Lower leg skin (tissue), 4 donors: ENCODE measurements at places on chromosomes 2 and 18.

- DNase-seq, result no peak
These were observed 242.0 kb downstream of the DPP10 start for GRCh38 chr2:114684403-114684802.

DNA sequence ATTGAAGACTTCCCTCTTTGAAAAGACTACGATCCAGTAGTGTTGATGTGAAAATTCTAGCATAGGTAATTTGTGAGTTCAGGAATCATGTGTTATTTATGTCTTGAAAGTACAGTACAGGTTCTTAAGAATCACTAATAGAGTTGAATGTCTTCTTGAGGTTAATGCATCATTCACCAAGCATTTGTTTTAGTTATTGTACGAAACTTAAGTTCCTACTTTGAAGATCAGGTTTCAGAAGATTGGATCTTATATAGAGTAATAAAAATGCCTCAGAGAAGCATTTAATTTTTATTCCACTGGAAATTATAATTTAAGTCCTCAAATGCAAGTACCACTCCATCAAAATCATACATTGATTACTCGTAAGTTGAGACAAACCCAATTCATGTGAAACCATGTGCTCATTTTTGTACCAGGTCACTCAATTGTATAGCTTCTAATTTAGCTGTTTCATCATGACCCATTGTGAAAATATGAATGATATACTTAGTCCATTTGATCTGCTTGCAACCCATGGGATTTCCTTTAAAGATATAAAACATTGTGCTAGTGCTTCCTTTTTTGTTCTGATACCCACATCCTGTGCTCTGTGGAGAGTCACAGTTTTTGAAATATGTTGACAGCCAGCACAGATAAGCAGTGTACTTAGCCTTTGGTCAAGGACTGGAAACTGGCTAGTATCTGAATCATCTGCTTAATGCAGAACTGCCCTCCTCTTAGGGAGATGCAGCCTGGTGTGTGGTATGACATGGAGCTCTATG lies 22.5 kb upstream of the RAB27B start:
- no peak for DNase-seq

DNA sequence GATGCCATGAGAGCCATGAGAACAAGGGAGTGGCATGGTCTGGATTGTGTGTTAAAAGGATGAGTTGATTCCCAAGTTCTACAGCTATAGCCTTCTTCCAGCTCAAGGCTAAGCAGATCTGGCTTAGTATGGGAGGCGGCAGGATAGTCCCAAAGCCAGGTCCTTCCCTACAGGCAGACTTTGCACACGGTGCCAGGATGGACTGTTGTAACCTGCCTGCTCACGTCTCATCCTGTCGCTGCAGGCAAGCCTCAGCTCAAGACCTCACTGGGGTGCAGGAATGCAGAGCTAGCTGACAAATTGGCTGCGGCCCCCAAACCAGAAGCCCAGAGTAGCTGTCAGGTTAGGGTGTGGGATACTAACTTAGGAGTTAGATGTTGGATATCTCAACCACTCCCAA lies 28.8 kb upstream of the IGFBP5 start:
- no peak for DNase-seq

DNA sequence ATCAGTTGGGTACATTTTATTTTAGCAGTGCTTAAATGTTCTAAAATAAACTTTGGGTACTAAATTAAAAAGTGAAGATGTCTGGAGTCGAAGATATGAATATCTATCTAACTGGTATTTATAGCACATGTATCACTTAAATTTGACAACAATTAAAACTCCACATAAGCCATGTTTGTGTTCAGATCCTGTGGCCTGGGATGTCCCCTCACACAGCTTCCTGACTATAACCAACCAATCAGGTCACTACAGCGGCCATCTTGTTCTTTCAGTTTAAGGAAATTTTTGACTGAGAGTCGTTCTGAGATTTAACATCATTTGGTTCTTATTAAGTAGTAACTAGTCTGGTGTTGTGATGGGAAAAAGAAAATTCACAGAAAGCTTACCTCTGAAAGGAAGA lies 170.7 kb upstream of the NRP2 start:
- no peak for DNase-seq

DNA sequence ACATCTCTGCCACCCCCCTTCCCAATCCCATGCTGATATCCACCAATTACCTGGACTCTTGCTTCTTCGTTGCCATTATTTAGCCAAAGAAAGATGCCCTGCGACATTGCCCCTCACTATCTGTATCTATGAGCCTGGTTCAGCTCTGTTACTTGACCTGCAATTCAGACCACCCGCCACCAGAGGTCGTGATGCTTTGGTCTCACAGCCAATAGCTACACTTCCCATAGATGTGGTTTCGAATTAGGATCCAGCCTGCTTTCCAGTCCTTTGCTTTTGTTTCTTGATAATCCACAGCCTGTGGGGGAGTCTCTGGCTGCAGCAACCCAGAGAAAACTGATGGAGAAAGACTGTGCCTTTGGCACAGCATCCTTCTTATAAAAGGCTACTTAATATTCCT lies 239.4 kb downstream of the KLHL29 start:
- DNase-seq, result no peak

- no peak for DNase-seq
These were observed 103.7 kb downstream of the APOB start for GRCh38 chr2:20939931-20940795.

DNA sequence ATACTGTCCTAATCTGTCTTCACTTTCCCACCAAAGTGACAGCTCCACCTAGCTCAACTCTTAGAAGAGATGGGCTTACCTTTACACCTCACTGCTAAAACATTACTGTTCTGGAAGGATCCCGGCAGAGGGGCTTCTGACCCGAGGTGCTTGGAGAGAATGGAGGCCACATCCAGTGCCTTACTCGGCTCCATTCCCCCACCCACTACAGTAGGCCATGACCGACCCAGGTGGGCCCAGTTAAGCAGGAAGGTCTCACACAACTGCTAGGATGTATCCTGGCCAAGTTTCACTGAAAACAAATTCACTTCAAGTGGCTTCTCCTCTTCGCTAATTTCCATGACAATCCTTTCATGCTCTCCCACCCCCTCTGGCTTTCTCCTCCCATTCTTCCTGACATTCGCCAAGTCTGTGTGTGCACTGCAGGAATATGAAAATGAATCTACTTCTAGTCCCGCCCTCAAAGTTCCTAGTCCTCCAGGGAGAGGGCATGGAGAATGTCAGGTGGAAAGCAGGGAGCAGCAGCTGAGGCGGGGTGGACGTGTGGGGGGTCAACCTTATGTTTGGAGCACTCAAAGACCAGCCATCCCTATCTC lies 11.8 kb downstream of the WIPF1 start:
- DNase-seq, result no peak

- DNase-seq, result no peak
These were observed 850.4 kb downstream of the GALR1 start for GRCh38 chr18:78099979-78100588.

GRCh38 chr2:241010531-241011295 lies 12.3 kb downstream of the SNED1 start:
- peak; percentile 82 for DNase-seq

- DNase-seq, result no peak
These were observed 61.4 kb downstream of the SMAD7 start for GRCh38 chr18:48889115-48889941.

DNA sequence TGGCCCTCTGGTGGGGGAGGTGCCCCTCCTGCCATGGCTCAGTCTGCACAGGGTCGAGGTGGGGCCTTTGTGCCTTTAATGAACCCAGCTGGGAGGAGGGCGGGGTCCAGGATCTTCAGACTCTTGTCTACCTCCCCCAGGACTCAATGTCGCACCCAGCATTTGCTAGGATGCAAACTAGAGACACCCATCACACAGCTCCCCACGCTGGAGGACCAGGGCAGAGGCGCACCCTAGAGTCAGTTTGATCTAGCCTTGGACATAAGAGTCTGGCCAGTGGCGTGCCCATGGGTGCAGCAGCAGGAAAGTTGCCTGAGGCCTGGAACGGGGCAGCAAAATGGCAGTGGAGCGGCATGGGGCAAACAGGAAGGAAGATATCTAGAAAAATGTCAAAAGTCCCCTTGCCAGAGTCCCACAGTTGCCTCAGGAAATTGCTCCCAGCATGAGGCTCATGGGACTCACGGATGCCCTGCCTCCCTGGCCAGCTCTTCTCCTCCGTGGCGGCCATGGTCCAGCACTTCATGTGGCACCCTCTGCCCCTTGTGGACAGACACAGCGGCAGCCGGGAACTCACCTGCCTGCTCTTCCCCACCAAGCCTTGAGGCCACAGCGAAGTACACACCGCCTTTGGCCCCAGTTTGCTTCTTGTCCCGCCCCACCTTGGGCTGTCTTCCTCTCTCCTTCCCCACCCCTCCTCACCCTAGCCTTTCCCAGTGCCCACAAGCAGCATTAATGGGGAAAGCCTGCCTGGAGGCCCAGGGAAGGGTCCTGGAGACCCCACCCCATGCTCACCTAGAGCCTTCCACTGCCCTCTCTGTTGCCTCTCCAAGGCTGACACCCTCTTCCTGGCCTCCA lies 17.7 kb downstream of the SH2D6 start:
- no peak for DNase-seq

- no peak for DNase-seq
These were observed 13.5 kb downstream of the STK39 start for GRCh38 chr2:168233726-168234406.

- DNase-seq, result no peak
These were observed 94.6 kb downstream of the LCLAT1 start for GRCh38 chr2:30541680-30542079.
